ENCODE measurements at places on chromosomes 5 and 9.

DNA sequence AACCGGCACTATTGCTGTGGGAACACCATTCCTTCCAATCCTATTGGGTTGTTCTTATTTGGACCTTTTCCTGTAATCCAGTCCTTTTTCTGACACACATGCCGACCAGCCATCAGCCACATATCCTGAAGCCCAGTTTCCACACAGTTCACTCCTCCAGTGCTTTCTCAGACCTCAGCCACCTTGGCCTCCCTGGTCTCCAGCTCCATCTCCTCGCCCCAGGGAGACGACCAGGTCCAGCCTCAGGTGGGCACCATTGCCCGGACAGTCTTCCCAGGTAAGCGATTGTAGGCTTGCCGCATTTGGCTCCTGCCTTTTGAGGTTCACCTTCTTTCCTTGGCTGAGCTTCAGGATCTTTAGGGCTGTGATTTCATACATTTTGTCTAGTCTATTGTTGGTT lies 15.2 kb upstream of the TERT start:
- no peak for DNase-seq

- peak; percentile 27 for DNase-seq
Measured at GRCh38 chr9:75087289-75087823, 599 bp downstream of the NMRK1 start.

DNA sequence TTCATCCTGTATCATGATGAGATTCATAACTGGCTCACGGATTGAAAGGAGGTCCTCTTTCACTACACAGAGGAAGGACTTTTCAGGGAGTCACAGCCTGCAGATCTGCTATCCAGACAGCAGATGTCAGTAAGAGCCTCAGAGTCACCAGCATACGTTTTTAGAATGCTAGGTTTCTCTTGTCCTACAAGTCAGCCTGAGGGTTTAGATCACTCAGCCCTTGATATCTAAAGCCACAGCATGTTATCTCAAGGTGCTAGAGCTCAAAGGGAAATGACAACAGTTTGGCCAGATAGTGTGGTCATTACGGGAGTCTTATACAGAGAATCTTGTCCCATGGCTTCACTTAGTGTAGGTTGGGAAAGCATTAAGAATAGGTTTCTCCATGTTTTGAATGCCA lies 30.9 kb upstream of the SLC46A2 start:
- no peak for DNase-seq

DNA sequence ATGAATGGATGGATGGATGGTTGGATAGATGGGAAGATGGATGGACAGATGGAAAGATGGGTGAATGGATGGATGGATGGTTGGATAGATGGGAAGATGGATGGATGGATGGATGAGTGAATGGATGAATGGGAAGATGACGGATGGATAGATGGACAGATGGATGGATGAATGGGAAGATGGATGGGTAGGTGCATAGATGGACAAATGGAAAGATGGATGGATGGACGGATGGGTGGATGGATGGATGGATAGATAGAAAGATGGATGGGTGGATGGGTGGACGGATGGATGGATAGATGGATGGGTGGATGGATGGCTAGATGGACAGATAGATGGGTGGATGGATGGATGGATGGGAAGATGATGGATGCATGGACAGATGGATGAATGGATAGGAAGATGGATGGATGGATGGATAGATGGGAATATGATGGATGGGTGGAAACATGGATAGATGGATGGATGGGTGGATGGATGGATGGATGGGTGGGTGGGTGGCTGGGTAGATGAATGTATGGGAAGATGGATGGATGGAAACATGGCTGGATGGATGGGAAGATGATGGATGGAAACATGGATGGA lies 16.5 kb upstream of the EXOC3 start:
- no peak for DNase-seq

- no peak for DNase-seq
Measured at GRCh38 chr9:30771760-30772159, 1612.7 kb upstream of the ACO1 start.

DNA sequence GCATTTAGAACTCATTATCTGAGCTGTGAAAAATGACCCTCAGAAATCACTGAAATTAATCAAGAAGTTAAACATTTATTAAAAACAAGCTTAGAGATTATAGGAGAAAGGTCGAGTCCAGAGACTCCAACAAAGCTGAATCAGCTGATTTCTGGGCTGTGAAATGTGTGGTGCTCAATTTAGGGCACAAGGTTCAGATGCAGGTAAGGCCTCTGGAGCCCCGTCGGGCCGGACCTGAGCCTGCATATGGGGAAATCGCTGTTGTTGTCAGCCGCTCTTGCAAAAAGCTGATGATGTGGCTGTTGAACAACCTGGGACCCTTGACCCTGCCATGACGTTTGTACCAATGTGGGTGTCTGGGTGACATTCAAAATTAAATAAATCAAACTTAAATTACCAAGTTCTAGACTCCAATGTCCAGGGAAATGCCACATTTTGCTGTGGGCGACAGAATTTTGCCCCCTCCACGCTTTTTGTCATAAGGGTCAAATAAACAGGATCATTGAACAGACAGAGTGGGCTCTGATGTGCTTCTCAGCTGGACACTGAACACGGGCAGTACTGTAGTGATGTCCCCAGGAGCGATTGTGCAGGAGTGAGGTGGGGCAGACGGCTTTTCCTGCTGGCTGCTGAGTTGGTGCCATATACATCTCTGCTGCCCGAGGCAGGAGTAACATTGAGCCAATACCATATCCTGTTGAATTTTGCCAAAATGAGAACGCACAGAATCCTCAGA lies 27.2 kb upstream of the FBP1 start:
- DNase-seq, result no peak

GRCh38 chr9:91042541-91042940 lies 240.9 kb downstream of the SYK start:
- DNase-seq, result no peak

- DNase-seq, result no peak
Measured at GRCh38 chr9:26888271-26888670, 4.3 kb downstream of the CAAP1 start.

GRCh38 chr9:74444369-74444768 lies 52.8 kb upstream of the RORB start:
- no peak for DNase-seq

- DNase-seq, result no peak
Measured at GRCh38 chr5:168985454-168985853, 315.5 kb downstream of the SLIT3 start.

- DNase-seq, result no peak
Measured at GRCh38 chr5:151917904-151918303, 6.7 kb downstream of the GLRA1 start.

DNA sequence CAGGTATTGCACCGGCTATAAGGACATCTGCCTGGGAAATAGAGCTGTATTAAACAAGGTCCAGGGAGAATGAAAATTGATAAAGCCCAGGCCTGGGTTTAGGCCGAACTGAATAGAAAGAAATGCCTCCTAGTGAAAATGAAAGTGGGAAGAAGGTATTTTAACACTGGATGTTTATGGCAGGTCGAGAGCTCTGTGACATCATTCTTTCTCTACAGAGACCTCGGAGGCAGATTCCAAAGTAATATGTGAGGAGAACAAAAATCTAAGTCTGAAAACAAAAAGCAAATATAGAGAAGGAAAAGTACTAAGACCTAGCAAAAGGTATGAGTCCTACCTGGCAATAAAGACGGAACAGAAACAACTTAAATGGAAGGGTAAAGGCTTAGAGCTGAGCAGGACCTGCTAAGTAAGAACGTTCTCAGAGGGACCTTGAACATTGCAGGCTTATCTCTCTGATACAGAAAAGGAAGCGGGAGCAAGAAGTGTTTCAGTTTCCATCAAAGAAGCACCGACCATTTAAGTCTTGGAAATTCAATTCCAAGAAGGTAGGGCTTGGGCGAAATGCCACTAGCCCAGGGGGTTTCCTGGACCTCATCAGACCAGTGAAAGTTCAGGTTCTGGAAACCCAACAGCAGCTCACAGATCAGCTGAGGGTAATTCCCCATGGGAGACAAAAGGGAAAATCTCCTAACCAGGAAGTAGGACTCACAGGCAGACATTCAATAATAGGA lies 80.0 kb downstream of the SUSD1 start:
- no peak for DNase-seq

Measured in activated CD4-positive, alpha-beta T cell treated with anti-CD3 and anti-CD28 coated beads, Interleukin-2, amount 50 U/mL, for 4 hours (primary cell).